Neural progenitor cell (in vitro differentiated cells): ENCODE measurements at places on chromosomes 5 and 9.

DNA sequence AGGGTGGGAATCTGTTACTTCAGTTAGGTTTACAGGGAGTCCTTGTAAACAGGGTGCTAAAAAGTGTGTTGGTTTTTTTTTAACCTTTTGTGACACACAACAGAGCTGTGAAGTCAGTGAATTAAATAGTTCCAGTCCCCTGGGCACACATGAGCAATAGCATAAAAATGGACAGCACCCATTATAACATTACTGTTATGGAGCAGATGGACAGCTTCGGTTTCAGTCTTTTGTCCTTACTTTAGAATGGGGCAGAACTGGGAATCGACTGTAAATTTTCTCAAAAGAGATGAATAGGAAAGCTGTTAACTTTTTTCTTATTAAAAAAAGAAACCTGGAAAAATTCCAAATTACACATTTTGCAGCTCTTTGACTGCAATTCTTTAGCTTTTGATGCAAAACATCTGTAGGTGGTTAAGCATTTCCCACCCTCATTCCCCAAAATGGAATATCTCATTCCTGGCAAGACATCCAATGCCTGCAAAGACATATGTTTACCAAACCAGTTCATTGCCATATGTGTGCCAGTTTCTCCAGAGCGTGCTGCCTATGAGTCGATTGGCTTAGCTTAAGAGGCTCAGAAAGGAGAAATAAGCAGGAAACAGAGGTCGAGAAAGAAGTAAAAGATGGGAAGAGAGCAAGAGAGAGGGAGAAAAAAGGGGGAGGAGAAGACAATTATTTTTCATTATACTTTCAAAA, 212.3 kb upstream of the TMEM161B start:
- DNase-seq: no peak

- peak; percentile 13 for DNase-seq
Observed at GRCh38 chr5:36717131-36717695, 110.8 kb downstream of the SLC1A3 start.

DNA sequence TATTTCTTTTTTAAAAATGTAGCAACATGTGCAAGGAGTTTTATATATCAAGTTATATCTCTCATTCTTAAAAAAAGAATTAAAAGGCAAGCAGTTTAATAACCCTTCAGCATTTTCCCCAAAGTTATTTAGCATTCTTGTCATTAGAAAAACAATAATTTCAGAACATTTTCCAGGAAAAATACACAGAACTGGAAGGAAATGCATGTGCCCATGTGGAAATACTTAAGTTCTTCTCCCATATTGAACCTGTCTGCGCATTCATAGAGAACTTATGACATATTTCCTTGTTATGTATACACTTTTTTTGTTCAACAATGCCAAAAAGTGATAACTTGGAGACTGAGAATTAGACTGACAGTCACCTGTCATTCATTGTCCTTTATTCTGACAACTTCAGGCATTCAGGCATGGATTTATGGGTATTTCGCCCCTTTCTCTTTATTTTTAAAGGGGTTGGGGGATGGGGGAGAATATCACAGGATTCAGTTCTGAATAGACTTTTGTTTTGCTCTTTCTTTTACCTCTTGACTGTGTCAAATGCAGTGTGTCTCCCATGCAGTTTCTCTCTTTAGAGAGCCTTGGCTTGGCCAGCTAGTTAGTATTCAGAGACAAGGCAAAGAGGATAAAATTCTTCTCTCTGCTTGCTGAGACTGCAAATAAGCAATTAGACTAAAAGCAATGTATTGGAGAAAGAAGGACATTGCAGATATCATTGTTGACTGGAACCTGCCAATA, 701.0 kb downstream of the NR2F1-AS1 start:
- DNase-seq: peak; percentile 49

- no peak for DNase-seq
Observed at GRCh38 chr5:150293091-150293941, 3.7 kb upstream of the CAMK2A start.

DNA sequence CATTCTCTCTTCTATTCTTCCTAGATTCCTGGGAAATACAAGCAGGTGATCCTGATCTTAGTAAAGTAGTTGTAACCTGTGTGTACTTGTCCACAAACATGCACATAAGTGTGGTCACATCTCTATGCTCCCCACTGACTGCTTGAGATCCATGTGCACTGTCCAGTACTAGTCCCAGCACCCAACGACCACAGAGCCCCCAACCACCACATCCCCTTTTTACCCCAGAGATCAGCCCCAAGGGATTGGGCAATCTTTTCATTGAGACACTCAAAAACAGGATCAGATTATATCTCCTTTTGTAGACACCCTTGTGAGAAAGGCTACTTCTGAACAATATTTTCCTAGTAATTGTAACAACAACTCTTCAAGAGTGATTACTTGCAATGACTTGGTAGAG, 240.6 kb downstream of the ACTL7B start:
- DNase-seq: no peak

GRCh38 chr9:26746357-26747072, 146.1 kb downstream of the CAAP1 start:
- DNase-seq: no peak

- DNase-seq: peak; percentile 36
Observed at GRCh38 chr5:114415760-114416159, 53.9 kb downstream of the KCNN2 start.

DNA sequence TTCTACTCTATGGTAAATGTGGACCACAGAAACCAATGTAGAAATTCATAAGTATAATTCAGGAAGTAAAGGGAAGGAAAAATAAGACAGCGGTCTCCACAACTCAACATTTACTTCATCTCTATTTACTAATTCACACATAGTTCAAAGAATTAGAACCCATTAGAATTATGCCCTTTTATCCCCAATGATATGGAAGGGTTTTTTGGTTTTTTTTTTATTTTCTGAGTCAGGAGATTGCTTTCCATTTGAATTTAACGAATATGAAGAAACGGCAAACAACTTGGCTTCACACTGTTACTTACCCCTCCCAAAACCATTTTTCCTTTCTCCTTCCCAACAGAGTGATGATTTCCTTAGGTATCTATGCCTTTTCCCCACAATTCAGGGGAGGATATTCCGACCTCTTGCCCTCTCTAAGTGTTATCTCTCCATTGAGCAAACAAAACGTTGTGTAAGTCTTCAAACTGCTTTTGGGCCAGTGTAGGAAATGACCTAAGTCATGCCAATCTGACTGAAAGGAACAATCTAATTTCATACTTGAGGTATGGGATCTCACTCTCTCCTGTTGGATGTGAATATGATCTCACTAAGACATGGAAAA, 72.0 kb downstream of the CETN3 start:
- DNase-seq: no peak

DNA sequence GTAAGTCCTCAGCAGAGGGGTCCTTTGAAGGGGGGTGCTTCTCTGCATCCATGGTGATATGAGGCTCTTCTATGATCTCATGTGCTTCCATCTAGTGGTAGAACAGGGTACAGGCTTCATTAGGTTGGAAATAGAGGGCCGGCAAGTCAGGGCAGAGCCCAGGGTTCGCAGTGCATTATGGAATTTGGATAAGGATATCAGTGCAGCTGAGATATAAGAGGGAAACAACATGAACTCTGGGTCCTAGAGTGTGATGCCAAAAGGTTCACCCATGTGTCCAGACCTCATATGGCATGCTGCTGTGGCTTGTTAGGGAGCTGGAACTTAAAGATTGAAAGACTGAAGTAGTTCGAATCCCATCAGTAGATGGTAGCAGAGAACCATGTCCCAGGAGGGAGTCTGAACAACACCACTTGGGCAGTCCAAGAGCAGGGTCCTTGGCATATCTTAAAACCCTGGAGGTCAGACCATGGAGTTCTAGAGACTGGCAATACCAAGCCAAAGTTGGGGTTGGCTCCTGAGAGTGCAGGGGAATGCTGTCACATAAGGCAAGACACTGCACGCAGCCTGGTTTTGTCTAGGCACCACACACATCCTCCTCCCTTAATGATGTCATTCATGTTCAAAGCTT, 2.3 kb downstream of the FAM221B start:
- peak; percentile 55 for DNase-seq

GRCh38 chr9:92592946-92593861, 57.4 kb upstream of the ECM2 start:
- no peak for DNase-seq

DNA sequence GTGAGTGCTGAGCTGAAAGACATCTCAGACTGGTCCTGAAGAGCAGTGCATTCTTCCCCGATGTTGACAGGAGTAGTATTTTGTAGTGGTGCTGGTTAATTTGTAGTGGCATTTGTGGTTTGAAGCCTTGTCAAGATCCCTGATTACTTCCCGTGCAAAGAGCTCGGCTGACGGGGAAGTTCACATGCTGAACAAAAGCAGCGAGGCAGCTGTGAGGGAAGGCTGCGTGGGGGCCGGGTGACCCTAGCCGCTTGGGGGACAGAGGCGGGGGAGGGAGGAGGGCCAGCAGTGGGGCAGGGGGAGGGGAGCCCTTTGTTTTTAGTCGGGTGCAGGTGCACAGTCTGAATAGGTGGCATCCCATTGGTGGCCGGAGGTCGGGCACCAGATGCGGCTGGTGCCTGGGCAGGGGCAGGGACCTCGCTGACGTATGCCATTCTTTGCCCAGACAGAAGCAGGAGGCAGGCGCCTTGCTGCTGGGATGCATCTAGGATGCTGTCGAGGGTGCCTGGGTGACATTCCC, 64.7 kb downstream of the CRB2 start:
- peak; percentile 45 for DNase-seq

DNA sequence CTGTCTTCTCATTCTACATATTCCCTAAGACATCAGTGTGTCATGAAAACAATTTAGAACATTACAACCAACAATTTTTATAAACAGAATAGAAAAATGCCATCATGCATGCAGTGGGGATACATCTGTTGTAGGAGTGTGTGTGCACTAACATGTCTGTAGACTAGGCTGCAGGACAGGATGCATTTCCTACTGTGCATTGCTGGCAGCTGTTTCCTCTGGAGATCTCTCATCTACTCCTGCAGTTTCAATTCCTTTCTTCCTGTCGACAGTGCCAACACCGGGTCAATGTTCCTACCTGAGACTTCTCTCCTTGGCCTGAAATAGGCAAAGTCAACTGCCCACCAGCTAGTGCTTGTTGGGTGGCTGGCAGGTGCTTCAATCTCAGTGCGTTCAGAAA, 69.8 kb downstream of the ANKH start:
- no peak for DNase-seq

DNA sequence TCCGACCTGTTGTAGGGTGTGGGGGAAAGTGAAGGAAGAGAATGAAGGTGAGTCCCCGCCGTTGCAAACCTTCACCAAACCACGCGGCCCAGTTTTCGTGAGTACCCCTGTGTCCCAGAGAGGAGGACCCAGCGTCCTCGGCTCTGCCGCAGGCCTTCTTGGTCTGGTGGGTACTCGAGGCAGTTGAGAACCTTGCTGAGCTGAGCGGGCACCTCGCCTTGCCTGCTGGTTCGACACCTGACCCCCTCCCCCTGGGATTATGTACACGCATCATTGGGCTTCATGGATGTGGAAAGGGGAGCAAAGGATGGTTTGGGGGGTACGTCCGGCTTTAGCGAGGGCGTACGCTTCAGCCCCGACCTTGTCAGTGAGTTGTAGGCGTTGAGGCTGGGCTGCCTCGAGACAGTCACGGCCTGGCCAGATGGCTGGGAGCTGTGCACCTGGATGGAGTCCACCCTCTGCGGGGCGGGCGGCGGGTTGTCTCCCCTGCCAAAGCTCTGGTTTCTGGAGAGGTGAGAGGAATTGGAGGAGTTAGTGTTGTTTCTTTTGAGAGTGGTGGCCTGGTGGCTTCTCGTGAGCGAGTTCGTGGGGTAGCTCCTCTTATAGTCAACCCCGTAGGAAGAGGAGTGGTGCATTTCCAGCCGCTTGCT, 128.1 kb downstream of the SEMA6A start:
- DNase-seq: no peak

DNA sequence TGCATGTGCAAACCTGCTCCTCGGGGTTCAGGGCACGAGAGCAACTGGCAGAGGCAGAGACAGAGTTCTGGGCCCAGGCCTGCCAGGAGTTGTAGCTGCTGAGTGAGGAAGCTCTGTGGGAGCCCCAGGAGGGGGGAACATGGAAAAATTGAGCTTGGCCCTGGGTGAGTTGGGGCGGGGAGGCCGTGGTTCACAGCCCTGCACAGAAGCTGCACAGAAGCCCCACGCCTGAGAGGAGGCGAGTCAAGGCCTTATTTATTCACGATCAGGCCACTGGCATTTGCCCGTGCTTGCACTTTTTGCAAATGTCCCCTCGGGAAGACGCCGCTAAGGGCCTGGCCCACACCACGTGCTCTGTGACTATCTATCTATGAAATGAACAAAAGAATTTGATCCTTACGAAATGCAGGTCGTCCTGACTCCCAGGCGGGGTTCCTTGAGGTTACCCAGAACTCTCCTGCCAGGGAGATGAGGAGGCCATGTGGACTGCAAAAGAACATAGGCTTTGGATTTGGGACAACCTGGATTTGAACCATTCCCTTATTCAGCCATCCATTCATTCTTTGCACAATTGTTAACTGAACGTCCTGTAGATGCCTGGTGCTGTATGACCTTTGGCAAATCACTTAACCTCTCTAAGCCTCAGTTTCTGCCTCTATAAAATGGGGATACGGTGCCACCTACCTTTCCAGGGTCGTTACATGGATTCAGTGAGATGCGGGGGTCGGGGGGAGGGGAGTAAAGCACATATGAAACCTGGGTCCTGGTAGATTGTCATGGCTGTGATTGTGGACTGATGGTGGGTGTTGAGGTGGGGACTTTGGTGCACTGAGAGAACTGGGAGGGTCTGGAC, 17.9 kb downstream of the COL27A1 start:
- DNase-seq: no peak

GRCh38 chr9:124040935-124041816, 29.6 kb downstream of the LHX2 start:
- peak; percentile 73 for DNase-seq

- DNase-seq: no peak
Observed at GRCh38 chr9:126788046-126788445, 16.8 kb upstream of the ZBTB43 start.

DNA sequence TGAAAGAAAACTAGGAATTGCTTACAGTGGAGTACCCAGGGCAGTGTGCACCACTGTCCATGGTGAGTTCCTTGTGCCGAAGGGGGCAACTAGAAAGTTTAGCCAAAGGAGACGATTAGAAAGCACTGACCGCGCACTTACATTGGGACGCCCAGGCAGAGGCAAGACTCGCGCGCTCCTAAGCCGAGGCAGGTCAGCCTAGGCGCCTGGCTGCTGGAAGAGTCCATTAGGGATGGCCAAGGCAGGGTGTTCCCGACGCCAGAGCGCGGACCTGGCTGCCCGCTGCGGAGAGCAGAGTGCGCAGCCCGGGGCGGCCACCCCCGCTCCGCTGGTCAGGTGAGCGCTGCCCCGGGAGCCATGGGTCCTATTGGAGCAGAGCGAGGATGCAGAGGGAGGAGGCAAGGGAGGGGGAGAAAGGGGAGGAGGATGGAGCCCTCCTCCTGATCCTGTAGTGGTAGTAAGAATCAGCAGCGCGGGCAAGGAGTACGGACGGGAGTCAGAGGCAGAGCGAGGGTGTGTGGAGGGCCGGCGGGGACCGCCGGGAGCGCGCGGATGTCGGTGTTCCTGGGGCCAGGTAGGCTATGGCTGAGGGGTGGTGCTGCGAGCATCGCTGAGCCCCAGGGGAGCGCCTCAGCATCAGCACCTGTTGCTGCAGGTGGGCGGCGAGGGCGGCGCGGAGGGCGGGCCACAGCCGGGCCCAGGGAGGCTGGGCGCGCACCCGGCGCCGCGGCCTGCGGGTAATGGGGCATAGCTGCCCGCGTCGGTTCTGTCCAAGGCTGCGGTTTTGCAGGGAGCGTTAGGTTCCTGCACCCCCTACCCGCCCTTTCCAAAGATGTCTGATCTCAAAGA, at the start of gene ADGRV1:
ADGRV1 (plus strand) TSS at position 454 of the 849 bp plus-strand sequence; CDS start at position 553, 99 bp downstream.
- peak; percentile 99 for DNase-seq

GRCh38 chr5:79990205-79990597, 861 bp downstream of the MTX3 start:
- no peak for DNase-seq

GRCh38 chr9:94110821-94111252, 26.6 kb downstream of the PTPDC1 start:
- DNase-seq: no peak
